ENCODE measurements at places on chromosomes 4 and X.
A peak's percentile ranks its signal among the peaks of the same experiment; 100 is the strongest.

- no peak for DNase-seq
Measured at GRCh38 chr4:8495803-8496202, 55.2 kb downstream of the TRMT44 start.

DNA sequence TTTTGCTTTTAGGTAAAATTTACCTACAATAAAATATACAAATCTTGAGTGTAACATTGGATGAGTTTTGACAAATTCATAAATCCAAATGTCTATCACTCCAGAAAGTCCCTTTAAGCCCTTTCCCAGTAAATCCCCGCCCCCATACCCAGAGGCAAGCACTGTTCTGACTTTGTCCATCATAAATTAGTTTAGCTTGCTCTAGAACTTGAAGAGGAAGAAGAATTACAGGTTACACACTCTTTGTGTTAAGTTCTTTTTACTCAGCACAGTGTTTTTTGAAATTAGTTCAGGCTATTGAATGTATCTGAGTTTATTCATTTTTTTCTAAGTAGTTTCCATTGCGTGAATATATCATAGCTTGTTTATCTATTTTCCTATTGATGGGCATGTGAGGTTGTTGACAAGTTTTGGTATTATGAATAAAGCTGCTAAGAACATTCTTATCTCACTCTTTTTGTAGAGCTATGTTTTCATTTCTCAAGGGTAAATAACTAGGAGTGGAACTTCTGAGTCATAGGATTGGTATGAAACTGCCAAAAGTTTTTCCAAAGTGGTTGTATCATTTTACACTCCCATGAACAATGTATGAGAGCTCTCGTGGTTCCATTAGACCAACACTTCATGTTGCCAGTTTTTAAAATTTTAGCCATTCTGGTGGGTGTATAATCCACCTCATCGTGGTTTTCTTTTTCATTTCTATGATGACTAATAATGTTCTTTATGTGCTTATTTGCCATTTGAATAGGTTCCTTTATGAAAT is 22.4 kb upstream of the HPSE start:
- DNase-seq: peak; percentile 64

DNA sequence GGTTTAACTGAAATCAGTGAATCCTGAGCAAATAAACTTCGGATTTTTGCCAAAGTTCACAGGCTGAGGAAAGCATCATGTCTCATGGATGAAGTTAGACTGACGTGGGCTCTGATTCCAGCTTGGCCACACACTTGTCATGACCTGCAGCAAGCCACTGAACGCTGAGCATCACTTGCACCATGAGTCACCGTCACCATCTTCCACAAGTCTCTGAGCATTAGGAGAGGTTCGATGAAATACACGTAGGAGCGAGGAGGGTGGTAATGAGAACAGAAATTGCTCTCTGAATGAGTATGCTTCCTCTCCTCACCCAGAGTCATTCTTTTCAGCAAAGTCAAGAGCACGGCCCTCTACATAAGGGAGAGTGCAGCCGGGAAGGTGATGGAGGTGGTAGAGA is 3.8 kb upstream of the TRIML2 start:
- DNase-seq: no peak

DNA sequence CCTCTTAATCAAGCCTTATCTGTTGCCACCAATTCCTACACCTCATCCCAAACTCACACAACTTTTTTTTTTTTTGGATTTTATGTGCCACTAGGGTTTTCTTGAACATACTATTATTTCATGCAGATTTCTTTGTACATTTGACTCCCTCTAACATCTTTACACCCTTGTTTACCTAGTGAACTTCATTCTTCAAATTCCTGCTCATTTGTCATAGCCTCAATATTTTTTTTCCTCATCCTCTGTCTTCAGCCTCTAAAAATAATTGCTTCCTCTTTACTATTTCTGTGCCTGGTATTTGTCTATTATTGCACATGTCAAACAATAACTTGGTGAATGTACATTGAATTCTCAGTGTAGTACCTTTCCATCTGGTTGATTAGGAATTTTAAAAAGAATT is 22.0 kb downstream of the NBDY start:
- DNase-seq: no peak

DNA sequence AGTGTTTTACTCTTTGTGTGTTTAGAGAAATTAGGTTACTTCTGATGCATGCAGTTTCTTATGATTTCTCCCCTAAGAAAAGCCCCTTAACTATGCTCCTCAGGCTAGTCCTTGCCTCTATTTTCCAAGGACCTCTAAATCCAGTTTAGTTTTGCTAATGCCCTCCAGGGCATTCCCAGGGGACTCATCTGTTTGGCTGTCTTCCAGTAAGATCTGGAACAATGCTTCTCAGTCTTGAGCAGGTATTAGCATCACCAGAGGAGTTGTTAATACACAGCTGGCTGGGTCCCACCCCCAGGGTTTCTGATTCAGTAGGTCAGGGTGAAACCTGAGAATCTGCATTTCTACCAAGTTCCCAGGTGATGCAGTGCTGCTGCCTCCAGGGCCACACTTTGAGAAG is 56.9 kb downstream of the OTC start:
- no peak for DNase-seq

- peak; percentile 54 for DNase-seq
Measured at GRCh38 chr4:77501240-77501639, 104.4 kb upstream of the CXCL13 start.

GRCh38 chr4:41460641-41461040 is 77.3 kb upstream of the LIMCH1 start:
- DNase-seq: no peak

DNA sequence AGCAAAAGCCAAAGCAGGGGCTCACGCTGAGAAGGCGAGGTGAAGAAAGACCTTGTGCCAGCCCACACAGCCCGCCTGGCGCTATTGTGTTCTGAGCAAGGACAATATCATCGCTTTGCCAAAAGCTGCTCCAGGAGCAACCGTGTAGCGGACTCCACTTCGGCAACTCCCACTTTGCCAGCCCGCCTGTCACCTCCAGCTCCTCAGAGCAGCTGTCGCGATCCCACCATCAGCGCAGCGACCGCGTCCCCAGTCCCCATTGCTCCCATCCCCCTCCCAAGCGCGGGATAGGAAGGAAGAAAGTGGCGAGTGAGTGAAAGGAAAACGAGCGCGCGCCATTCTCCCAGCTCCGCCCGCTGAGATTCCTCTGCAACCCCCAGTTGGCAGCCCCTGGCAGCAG is 759 bp downstream of the ZC4H2 start:
- DNase-seq: peak; percentile 5

- no peak for DNase-seq
Measured at GRCh38 chr4:165970703-165971420, 97.8 kb downstream of the TLL1 start.

GRCh38 chrX:20217271-20217670 is 49.4 kb downstream of the RPS6KA3 start:
- peak; percentile 51 for DNase-seq

GRCh38 chrX:133880032-133880443 is 105.4 kb downstream of the GPC3 start:
- no peak for DNase-seq

DNA sequence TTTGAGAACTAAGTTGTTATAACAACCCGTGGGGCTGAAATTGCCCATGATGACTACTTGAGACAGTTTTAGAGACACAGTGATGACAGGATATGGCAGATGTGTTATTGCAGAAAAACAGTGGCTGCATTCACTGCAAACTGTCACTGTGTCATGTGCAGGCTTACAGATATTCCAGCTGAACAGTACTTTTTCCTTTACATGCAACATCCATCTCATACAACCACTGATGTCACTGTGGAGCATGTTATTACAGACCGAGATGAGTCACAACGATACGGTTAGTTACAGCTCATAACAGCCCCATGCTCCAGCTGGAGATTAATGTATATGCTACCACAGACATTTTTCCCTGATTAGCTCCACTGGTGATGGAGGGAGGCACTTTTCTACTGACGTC is 207.4 kb downstream of the TMA16 start:
- no peak for DNase-seq

DNA sequence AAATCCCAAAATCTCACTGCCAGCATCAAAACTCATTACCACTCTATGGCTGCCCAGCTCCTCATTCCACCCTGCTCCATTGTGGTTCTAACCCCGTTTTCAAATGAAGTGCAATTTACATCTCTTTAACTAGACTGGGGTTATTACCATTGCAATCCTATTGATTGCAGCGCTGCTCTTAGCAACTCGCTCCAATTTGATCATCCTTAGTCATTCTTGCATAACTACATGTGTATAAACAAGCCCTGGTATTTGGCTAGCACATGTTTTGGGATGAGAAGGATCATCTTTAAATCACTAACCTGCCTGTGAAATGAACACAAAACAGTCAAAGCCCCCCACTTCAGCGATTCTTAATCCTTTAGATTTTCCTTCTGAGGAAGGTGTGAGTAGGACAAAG is 340.1 kb upstream of the PPARGC1A start:
- DNase-seq: no peak

- no peak for DNase-seq
Measured at GRCh38 chr4:110501826-110502225, 25.9 kb downstream of the ENPEP start.

GRCh38 chr4:98298022-98298421 is 36.8 kb downstream of the RAP1GDS1 start:
- DNase-seq: no peak

GRCh38 chr4:37157476-37158167 is 86.9 kb upstream of the NWD2 start:
- no peak for DNase-seq
